ENCODE measurements at places on chromosomes 6 and 20.

DNA sequence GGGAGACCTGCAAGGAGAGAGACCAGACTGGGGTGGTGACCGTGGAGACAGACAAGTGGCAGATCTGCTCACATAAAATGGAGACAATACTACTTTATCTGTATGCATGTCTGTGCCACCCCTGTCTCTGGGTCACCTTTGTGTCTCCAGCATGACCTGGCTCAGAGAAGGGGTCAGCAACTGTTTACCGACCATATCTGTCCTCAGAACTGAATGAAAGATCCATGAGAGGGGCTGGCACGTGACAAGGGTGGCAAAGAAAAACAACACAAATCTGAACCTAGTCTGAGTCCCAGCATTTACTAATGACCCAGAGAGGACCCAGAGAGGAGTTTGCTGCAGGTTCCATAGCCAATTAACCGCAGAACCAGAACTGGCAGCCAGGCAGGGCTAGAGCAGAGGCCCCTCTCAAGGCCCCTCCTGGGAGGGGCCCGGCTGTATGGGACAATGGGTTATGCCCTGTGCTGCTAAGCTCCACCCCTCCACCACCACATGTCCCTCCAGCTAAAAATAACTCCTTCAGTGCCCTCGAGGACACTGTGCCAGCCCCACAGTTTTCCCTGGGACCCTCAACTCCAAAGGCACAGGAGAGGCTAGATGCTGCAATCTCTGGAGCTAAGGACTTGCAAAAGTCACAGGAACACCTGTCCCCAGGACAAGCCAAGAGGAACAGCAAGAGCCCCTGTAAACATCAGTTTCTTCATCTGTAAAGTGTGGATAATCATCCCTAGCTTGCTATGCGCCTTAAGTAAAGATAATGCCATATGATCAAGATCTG, 2.2 kb downstream of the AHCY start:
- no peak for DNase-seq

GRCh38 chr6:45375449-45375848, 2.3 kb downstream of the SUPT3H start:
- DNase-seq = no peak

- DNase-seq = peak; percentile 41
These were observed 61.2 kb downstream of the GCLC start for GRCh38 chr6:53483423-53484353.

- no peak for DNase-seq
These were observed 182.8 kb downstream of the SASH1 start for GRCh38 chr6:148525453-148525852.

- DNase-seq = no peak
These were observed 2.2 kb upstream of the GRM4 start for GRCh38 chr6:34147906-34148630.

DNA sequence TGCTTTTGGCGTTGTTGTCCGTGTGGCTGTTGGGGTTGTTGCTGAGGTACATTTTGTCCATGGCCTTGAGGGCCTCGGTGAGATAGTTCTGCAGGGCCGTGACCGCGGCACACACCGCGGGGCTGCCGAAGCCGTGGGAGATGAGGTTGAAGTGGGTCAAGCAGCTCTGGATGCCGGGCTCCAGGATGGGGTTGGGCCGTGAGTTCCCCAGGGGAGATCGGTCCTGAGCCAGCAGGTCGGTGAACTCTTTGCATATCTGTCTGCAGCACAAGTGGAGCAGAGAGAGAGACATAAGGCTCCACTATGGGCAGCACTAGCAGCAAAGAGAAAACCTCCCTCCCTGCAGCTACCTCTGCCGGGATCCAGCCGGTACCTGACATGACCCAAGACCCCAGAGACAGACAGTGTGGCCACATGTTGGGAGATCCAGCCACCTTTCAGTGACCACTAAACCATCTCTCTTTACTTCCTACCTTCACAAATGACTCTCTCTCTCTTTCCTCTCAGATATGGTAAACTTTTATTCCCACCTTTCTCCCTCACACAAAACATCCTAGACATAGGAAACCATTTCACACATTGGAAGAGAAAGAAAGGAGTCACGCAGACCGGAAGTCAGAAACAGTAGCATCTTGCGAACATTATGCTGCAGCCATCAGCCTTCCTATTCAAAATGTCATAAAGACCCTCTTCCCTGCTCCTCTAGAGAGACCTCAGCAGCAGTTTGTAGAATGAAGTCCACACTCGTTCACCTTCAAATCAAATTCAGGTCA, 16.2 kb downstream of the TFAP2A start:
- DNase-seq = no peak

DNA sequence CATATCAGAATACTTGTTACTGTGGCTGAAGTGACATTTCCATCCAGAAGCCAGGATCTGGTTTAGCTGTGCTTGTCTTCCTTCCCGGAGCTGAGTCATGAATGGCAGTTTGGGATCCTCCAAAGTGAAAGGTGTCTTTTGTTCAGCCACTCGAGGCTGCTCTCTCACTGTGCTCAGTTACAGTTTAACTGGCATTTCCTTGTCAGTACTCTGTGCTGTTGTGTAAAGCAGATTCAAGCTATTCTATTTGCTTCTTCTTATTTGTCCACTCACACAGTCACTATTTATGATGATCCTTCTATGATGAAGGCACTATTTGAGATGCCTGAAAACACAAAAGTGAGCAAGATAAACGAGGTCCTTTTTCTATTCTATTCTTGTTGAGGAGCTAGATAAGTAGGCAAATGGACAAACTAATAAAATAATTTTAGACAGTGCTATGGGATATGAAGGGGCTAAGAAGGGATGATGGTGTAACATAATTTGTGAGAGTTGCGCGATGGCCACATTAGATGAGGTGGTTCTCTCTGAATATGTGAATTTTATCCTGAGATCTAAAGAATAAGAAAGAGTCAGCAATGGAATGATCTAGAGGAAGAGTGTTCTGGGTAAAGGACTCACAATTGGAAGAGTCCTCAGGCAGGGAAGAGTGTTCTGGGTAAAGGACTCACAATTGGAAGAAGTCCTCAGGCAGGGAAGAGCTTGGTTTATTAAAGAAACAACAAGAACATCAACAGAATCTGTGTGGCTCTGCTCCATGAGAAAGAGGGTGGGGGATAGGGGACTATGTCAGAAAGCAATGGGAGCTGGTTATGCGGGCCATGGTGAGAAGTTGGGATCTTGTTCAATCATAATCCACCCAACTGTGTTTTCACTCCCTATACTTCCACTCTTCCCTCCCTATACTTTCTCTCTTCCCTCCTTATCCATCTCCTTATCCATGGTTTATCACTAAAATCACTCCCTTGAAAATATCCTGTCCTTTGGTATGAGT, 40.1 kb downstream of the CYP24A1 start:
- no peak for DNase-seq

GRCh38 chr20:41452226-41452625, 85.6 kb upstream of the EMILIN3 start:
- DNase-seq = no peak

DNA sequence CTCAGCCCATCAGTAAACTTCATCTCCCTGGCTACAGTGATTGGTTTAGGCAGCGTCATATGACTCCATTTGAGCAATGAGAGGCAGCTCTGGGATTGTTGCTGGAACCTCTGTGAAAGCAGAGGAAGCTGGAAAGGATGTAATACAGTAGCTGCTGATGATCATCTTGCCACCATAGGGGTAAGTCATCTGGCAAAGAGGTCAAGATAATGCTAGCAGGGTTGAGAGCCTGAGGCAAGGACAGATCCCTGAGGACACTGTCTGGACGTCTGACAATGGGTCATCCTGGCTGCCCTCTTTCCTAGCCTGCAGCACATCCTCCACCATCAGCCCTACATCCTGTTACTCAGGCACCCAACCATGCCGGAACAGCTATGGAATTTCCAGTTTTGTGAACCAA, 25.5 kb upstream of the FKBP1A start:
- DNase-seq = no peak

DNA sequence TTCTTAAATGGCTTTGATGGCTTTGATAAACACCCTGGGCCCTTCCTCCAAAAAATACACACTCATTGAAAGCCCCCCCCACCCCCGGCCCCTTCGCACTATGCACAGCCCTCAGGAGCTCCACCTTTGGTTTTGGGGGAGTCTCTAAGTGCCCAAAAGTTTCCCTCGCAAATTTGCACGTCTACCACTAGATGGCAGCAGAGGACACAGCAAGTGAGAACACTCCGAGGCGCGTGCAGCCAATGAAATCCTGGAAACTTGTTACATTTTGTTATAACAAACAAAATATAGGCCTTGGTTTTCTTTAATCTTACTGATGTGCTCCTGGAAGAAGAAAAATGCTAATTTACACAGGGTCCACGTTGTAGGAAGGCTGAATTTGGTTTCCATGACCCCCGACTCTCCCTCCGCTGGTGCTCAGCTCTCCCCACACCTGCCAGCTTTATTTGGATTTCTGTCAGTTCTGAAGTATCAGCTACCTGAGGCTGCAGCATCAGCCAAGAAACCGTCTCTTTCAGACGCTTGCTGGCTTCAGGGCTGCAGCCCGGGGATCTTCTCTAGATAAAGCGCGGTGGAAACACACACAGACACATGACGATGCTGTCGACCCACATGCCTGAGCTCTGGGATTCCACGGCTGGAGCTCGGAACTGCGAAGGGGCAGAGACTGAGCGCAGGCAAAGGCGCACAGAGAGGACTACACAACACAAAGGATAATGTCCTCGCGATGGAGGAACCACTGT, 148.3 kb upstream of the RPS6KA2 start:
- DNase-seq = peak; percentile 84

DNA sequence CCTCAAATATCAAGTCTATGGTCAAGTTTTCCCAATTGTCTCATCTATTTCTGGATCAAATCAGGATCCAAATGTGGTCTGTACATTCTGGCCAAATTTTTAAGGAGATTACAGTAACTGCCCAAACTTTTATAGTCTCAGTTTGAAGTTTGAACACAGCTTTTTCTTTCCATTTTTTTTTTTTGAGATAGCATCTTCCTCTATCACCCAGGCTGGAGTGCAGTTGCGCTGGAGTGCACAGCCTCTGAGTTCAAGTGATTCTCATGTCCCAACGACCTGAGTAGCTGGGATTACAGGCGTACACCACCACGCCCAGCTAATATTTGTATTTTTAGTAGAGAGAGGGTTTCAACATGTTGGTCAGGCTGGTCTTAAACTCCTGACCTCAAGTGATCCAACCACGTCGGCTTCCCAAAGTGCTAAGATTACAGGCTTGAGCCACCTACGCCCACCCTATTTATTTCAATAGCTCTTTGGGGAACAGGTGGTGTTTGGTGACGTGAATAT, 84.9 kb upstream of the CARMIL1 start:
- no peak for DNase-seq

DNA sequence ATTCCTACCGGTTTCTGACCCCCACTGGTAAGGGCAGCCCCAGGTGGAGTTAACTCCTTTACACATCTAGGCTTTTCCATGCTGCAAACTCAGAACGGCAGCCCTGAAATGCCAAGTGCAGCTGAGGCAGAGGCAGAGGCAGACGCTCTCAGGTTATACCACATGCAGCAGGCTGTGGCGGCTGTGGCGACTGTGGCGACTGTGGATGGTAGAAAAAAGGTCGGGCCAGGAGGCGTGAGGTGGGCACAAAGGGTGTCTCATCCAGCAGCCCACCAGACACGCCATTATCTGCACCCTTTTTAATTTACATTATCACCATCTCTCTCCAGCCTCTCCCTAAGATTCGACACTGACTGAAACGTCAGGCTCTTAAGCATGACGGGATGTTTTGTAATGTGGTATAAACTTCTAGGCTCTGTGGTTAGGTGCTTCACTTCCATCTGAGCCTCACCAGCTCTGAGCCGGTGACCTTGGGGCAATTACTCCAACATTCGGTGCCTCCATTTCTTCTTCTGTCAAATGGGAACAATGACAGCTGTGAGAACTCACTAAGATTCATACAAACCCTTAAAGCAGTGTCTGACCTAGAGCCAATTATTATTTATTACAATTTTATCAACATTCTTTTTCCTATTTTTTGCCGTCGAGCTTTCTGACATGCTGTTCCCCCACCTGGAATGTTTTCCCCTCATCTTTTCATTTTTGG, 8.2 kb downstream of the KIZ start:
- DNase-seq = no peak

- DNase-seq = peak; percentile 77
These were observed 32.6 kb downstream of the C6orf15 start for GRCh38 chr6:31079656-31080261.

- no peak for DNase-seq
These were observed 22.2 kb downstream of the TFEB start for GRCh38 chr6:41713159-41713649.

DNA sequence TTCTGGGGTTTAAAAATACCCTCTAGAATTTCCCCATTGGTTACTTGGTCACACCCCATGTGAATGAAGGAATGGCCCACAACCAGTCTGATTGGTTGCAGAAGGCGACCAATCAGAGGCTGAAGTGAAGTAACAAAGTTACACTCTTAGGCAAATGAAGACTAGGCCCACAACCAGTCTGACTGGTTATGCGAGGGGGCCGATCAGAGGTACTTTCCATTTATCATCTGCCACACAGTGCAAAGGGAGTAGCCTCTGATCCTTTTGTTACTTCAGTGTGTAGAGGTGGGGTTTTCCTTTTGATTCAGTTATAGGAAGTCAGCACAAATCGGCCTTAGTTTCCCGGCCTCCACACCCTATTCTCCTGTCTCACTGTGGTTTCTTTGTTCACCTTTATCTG, 61.2 kb upstream of the SGK1 start:
- DNase-seq = peak; percentile 49

DNA sequence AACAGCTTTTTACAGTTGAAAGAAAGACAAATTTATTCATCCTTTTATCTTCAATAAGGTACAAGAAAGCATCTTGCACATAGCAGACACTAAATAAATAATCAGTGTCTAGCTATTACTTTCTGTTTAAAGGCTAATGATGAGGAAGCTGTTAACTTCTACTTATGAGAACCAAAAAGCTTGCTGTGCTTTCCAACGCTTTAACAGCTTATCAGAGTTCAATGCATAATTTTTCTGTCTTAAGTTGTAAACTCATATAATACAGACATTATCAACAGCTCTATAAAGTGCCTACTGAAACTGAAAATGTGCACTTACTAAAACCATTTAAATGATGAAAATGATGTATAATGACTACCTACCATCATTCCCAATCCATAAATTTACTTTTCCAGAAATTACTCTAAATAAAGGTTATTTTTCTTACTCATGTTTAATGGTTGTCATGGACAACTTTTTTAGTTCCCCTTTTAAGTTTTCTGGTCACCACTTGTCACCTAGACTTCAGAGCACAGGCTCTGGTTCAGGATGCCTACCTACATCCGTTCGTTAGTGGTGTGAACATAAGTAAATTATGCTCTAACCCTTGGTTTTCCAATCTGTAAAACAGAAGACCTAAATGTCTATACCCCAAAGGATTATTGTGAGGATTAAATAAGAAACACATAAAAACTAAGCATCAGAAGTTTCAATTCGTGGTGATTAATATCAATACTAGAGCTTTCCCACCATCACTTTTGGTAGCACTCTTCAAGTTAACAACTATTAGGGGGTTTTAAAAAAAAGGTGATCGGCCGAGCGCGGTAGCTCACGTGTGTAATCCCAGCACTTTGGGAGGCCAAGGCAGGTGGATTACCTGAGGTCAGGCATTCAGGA, 8.0 kb downstream of the PNISR start:
- peak; percentile 44 for DNase-seq

DNA sequence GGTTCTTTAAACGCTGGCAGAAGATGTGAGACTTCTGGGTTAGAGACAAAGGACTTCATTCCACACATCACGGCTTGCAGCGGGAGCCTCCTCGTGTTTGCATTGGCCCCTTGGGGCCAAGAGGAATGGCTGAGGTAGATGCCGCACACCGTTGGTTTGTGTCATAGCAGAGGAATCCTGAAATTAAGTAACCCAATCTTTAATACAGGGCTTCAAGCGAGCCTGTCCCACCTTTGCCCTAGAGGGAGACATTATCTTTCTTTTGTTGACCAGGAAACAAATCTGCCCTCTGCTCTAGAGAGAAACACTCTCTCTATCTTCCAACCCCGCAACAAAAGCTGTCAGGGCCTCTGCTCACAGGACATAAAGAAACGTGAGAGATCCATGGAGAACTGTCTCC, 277.5 kb upstream of the ZFP64 start:
- DNase-seq = no peak

All from B cell (primary cell).